ENCODE measurements at places on chromosomes 11 and 22.

- no peak for DNase-seq
These were observed 31.2 kb upstream of the LINC01488 start for GRCh38 chr11:69450064-69450856.

- no peak for DNase-seq
These were observed 124.3 kb downstream of the ARHGAP20 start for GRCh38 chr11:110587972-110588371.

- DNase-seq: no peak
These were observed 76.5 kb downstream of the SWAP70 start for GRCh38 chr11:9740202-9740883.

DNA sequence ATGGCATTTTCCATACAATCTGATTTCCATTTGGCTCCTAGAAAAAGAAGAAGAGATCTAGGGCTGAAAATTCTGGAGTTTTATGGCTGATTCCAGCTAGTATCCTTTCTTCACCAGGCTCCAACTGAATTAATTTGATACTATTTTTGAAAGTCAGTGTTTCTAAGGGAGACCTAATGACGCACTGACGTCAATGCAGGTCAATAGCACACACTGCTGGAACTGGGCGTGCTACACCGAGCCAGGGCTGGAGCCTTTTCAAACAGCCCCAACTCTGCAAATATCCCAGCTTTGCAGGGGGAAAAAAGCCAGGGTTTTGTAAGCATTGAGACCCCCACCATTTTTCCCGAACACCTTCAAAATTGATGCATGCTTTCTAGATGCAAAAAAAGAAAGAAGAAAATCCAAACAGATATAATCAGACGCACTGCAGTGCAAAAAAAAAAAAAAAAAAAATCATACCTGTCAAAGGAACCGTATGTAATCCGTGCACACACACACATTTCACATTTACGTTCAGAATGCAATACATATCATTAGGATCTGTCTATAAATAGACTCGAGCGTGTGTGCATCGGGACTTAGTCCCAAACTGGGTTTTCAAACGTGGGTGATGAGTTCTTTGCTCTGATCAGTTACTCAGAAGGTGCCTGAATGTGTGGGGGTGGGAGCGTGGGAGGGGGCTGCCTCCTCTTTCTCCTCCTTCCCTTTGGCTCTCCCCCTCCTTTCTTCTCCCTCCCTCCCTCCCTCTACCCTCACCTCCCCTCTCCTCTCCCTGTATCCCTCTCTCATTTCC is 124.5 kb upstream of the HSD17B12 start:
- no peak for DNase-seq

- DNase-seq: no peak
These were observed 312.8 kb downstream of the OPCML start for GRCh38 chr11:133219543-133219942.

DNA sequence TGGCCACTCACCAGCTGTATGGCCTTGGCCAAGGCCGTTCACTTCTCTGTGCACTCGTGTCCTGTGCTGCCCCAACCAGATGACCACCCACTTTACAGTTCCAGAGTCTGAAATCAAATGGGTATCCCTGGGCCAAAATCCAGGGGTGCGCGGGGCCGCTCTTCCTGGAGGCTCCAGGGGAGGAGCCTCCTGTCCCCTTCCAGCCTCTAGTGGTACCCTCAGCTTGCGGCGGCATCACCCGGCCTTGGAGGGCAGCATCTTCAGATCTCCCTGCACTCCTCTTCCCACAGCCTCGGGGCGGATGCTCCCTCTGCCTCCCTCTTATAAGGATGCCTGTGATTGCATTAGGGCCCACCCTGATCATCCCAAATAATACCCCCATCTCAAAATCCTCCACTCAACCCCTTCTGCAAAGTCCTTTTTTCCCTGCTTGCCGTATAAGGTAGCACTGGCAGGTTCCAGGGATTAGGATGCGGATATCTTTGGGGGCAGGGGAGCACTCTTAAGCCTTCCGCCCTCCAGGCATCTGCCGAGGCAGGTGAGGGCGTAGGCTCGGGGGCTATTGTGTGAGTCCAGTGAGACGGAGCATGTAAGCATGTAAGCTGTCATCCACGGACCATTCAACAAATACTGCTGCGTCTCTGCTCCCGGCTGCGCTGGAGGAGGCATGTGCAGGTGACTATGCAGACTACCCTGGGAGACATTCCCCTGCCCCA is 24.4 kb upstream of the SHISAL1 start:
- DNase-seq: no peak

DNA sequence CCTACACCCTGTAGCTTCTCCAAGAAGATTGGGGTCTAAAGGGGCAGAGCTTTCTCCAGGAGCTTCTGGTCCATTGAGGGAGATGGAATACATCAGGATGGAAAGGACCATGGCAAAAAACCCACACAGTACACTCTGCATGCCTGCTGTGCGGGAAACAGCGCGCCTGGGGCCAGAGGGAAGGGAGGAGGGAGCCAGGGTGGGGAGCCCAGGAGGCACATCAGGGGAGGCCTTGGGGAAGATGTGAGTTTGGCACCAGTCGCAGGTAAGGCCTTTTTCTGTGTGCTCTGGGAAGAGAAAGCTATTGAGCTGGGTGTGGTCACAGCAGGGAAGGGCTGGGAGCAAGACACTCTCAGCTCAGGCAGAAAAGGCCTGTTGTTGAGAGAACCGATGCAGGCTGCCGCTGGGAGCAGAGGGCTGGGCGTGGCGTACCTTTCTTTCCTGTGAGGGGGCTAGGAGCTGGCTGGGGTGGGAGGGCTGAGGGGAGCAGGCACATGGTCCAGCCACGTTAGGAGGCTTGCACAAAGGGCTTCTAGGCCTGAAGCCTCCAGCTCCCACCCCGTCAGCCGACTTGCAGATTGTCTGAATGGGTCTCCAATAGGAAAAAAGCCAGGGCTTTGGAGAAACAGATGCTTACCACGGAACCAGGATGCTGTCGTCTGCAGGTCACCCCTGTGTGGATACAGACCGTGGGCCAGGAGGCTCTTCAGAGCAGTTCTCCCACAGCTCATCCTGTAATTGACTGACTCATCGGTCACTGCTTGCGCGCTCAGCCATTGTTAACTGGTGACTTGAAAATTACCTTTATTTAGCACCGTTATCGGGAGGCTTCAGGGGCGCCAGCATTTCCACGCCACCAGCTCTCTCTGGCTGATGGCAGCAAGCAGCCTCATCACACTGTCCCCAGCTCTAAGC is 237.3 kb downstream of the ST3GAL4 start:
- DNase-seq: no peak

DNA sequence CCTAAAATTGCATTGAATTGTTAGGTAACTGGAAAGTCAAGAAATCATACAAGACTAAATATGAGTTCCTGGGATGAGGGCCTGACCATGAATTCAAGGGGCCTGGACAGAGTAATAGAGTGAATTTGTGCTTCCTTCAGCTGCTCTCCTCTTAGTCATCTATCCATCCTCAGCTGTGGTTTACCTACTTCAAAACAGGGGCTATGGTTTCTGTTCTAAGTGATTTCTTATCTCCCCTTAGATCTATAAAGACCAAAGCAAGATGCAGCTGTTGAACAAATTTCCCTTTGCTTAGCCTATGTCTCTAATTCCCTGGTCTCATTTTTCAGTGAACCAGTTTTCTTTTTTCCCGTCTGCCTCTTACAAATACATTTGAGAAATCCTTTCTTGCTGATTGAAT is 428.5 kb downstream of the FAM181B start:
- no peak for DNase-seq

- no peak for DNase-seq
These were observed 5.0 kb downstream of the UQCR10 start for GRCh38 chr22:29772170-29772641.

DNA sequence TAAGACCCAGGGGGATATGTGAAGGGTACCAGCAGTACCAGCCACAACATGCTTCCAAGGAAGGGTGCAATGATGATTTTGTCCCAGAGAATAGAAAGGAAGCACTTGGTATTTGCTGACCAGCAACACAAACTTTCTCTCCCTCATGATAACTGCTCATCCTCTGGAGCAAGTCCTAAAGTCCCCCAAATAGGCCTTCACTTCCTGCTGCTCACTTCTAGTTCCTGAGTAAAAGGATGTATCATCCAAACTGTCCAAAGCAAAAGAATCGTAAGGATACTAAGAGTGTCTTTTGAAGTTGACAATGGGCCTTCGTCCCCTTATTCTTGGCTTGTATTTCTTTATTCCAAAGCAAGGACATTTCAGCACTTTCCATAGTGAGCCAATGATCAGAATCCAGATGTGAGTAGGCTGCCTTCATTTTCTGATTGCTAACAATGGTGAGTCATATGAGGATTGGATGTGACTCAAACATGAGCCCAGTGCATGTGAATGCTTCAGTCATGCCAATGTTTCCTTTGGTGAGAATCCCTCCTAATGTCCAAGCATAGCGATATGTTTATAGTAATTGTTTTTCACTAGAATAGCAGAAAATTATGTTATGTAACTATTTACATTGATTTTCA is 243.4 kb upstream of the POU2AF2 start:
- no peak for DNase-seq

GRCh38 chr11:9396310-9396709 is 11.9 kb downstream of the IPO7 start:
- DNase-seq: no peak

- no peak for DNase-seq
These were observed 51.3 kb downstream of the BTG4 start for GRCh38 chr11:111460856-111461255.

- DNase-seq: no peak
These were observed 17.3 kb upstream of the RASD2 start for GRCh38 chr22:35523167-35523947.

DNA sequence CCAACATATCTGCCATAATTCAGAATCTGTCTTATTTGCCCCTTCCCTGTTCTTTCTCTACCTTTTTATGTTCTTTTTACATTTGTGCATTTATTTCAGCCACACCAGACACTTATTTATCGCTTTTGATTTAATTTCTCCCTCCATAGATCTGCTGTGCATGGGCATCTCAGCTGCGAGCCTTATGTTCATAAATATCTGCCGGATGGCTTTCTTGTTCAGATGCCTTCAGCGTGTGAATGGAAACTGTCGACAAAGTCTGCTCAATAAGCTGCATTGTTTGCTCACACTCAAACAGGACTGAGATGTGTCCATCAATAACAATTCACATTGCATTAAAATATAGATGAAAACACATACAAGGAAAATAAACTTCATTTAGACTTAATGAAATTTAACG is 374.6 kb upstream of the FAT3 start:
- no peak for DNase-seq

DNA sequence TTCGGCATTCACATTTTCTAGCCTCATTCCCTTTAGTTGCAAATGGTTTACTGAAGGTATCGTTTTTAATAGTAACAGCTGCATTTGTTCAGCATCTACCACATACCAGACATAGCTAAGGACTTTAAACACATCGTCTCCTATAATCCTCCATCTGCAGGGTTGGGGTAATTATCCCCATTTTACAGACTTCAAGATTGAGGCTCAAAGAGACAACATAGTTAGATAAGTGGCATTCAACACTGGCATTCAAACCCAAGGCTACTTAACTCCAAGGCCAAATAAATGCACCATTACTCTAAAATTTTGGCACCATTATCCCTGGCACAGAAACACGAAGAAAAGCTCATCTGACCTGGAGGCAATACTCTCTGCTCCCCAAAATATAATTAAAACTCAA is 28.5 kb downstream of the SMCO4 start:
- no peak for DNase-seq

Measured in germinal center (tissue), 1 donor.